ENCODE measurements at places on chromosomes 2 and 18.
A peak's percentile ranks its signal among the peaks of the same experiment; 100 is the strongest.

DNA sequence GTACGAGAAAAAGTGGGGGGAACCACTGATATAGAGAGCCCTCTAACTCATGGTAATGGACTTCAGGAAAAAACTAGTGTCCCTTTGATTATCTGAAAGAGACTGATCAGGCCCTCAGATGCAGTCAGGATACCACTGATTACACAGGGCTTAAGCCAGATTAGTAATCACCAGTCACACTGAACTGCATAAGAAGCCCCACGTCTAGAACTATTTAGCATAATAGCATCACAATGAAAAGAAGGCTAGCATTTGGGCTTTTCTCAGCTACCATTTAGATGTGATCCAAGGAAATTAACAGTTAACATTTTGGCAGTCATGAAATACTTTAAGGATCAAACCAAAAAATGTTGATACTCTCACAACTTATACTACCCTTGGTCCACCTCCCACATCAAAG is 813.1 kb upstream of the POU3F3 start:
- no peak for DNase-seq

DNA sequence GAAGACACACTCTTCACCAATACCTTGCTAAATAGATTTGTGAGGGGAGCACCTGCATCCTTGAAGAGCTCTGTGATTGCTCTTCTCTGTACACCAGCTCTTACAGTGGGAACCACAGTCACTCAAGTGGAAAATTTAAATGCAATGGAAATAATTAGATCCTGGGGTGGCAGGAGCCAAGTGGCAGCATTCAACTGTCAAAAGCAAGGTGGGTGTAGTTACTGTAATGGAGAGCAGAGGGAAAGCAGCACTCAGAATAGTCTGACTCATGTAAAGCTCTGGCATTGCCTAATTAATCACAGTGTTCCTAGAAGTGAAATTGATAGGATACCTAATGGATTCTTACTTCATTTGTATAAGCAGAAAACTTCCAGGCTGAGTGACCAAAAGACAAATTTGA is 245.8 kb downstream of the KCNE4 start:
- no peak for DNase-seq

DNA sequence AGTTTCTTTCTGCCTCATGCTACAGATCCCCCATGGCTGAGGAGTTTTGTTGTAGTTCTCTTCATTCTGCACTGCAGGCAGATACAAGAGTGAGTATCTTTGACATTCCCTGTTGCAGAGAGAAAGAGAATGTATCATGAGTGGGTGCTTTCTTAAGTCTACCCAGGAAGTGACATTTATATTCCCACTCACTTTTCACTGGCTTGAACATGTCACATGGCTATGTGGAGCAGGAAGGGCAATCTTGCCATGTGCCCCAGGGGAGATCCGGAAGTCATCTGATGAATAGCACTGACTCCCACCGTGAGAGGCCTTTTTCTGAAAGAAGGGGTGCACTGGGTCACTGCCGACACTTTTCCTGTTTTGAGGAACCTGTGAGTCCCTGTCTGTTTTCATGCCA is 66.4 kb upstream of the BOD1L2 start:
- DNase-seq = no peak

- no peak for DNase-seq
Measured at GRCh38 chr18:79185648-79186047, 116.5 kb downstream of the ATP9B start.

GRCh38 chr2:60319031-60319547 is 234.4 kb downstream of the BCL11A start:
- DNase-seq = no peak

DNA sequence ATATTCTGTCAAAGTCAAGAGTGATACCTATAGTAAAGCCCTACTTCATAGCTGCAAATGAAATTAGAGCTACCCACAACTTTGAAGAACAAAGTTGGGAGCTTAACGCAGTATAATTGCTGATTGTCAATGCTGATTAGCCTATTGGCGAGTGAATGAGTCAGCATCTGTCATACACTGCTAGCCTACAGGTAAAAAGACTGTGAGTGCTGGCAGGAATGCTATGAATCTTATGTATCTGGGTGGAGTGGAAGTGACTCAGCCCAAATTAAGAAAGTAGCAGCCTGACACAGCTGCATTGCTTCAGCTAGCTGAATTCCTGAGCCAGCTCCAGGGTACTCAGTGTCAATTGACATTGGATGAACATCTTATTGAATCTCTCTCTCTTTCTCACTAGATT is 179.4 kb upstream of the DCC start:
- DNase-seq = no peak

GRCh38 chr18:5424903-5425664 is 118.7 kb downstream of the EPB41L3 start:
- DNase-seq = peak; percentile 62

DNA sequence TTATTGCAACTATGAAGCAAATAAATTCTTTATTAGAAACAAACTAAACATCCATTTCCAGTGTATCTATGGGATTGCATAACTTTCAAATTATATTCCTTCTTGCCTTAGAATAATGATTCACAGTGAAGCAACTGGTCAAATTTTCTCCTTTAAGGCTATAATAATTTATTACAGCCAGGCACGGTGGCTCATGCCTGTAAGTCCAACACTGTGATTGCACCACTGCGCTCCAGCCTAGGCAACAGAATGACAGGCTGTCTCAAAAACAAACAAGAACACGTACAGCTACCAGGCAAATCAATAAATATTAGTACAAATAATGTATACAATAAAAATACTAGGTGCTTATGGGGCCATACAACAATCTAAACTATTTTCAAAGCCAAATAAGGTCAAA is 1416.2 kb downstream of the LRP1B start:
- no peak for DNase-seq

Data from suppressor macrophage (primary cell).